Activated T-cell treated with anti-CD3 and anti-CD28 coated beads, Interleukin-2, amount 50 U/mL, for 72 hours (primary cell): ENCODE measurements at places on chromosomes 7 and 10. TPM values are rescaled to one million over a fixed set of nuclear protein-coding genes. Genes with fewer than 3 reads are reported as not detected.

- DNase-seq = no peak
Observed at GRCh38 chr10:43574906-43575305, 490 bp upstream of the ZNF239 start.

GRCh38 chr10:126170371-126170770 is 217.9 kb downstream of the ADAM12 start:
- no peak for DNase-seq

DNA sequence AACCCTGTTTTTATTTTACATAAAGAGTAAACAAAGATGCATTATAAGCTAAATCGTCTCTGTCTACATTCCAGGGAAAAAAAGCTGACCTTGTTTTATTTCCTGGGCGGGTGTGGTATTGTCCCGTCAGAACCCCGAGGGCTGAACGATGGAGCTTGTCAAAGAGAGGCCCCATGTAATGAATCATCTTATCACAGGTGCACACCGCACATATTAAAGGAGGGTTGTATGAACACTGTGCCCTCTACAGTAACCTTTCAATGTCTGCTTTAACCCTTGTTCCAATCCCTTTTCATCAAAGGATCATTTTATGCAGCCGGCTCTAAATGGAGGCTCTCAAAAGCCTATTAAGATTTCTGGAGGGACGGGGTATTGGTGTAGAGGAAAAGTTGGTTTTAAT is 158.5 kb upstream of the YAE1 start:
- no peak for DNase-seq

DNA sequence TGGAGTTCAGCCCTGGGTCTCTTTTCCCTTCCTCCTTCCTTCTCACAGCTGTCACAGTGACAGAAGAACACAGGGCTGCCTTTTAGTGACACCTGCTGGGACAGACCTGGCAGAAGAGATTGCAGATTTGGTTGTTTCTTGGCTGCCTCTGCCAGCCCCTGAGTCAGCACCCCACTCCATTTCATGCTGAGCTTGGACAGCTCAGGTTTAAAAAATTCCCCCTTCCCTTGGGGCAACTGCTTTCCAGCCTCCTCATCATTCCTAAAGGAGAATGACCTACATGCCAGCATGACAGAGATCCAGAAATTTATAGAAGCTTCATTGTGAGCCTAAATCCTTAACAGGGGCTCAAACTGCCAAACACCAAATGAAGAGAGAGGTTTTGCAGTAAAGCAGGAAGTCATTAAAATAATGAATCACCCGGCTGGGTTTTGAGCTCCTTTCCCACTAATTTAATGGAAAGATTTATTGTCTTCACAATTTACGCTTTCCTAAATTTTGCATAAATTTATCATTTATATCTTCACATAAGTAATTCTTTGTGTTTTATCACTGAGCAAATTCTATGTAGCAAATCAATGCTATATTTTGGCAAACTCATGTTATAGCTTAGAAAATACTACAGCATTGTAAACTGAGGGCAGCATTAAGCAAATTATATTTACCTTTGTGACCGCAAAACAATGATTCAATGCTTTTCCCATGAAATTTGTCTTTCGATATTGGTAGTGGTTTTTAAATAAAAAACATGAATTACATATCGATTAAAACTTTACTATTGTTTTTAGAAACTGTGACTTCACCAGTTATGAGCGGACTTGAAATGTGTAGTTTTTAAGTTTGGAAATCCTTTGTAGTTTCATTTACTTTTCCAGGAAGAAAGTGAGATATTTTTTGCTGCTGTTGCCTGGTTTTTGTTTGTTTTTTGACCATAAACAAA is 399.5 kb upstream of the ANKRD30A start:
- no peak for DNase-seq

DNA sequence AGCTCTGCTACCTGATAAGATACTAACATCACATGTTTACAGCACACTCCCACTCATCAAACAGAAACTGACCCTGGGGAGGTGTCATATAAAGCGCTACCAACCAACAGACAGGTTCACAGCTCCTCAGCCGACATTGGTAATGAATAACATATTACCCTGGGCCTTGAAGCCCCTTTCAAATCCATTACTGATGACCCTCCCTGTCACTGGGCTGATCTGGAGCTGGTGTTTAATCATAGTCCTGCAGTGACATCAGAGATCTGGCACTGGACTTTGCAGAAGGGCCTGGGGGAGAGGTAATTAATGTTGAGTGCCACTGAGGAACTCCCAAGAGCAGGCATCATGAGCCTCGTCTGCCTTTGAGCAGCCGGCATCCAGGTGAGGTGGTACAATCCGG is 306.5 kb upstream of the NFE2L3 start:
- no peak for DNase-seq

DNA sequence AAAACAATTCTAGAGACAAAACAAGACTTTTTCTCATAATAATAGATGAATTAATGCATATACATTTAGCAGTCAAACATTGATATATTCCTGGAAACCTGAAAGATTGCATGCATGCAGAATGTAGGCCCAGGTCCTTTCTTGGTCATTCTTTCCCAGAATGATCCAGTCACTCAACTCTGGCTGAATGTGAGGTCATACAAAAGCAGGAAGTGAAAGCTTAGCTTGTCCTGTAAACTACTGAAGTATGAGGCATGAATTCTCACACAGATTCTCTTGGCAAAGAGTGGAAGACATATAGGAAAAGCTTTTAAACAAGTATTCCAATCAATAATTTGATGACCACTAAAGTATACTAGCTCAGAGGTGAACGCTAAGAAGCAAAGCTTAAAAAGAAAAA is 253.9 kb downstream of the PPP1R3A start:
- DNase-seq = no peak

DNA sequence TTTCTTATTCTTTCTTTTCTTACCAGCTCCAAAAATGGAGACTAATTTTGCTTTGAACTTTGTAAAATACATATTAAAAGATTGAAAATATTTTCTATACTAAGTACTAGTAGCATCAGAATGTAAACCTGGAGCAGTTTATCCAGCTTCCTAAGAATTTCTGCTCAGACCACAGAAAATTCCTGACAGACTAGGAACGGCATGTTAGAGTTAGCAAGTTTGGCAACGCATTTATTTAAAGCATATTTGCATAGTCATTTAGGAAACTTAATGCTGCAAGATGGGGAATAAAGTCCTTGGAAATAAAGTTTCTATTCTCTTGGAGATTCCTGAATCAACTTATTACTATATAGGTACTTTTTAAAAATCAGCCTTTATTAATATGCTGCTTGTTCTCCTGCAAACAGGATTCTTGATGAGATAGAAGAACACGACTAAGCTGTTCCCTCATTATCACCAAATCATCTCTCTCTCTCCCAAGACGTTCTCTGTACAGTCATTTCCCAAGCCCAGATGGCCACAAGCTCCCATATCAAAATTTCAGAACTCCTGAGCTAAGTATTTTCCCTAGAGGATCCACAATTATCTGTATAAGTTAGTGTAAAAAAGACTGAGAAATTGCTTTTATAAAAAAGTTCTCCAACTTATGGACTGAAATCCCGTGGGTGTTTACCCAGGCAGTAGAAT is 305.8 kb upstream of the NEBL start:
- DNase-seq = no peak

- no peak for DNase-seq
Observed at GRCh38 chr10:132742837-132743194, 43.1 kb downstream of the NKX6-2 start.

- no peak for DNase-seq
Observed at GRCh38 chr7:125412890-125413665, 483.5 kb upstream of the POT1 start.

- no peak for DNase-seq
Observed at GRCh38 chr10:30931094-30931493, 100.6 kb downstream of the ZNF438 start.

DNA sequence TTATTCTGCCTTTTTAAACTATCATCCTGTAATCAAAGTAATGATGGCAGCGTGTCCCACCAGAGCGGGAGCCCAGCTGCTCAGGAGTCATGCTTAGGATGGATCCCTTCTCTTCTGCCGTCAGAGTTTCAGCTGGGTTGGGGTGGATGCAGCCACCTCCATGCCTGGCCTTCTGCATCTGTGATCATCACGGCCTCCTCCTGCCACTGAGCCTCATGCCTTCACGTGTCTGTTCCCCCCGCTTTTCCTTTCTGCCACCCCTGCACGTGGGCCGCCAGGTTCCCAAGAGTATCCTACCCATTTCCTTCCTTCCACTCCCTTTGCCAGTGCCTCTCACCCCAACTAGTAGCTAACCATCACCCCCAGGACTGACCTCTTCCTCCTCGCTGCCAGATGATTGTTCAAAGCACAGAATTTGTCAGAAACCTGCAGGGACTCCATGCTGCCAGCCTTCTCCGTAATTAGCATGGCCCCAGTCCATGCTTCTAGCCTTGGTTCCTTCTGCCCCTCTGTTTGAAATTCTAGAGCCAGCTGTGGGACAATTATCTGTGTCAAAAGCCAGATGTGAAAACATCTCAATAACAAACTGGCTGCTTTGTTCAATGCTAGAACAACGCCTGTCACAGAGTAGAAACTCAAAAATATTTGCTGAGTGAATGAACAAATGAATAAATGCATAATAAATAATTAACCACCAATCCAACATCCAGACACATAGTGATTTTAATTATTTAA is 151.7 kb downstream of the EGFR start:
- no peak for DNase-seq

DNA sequence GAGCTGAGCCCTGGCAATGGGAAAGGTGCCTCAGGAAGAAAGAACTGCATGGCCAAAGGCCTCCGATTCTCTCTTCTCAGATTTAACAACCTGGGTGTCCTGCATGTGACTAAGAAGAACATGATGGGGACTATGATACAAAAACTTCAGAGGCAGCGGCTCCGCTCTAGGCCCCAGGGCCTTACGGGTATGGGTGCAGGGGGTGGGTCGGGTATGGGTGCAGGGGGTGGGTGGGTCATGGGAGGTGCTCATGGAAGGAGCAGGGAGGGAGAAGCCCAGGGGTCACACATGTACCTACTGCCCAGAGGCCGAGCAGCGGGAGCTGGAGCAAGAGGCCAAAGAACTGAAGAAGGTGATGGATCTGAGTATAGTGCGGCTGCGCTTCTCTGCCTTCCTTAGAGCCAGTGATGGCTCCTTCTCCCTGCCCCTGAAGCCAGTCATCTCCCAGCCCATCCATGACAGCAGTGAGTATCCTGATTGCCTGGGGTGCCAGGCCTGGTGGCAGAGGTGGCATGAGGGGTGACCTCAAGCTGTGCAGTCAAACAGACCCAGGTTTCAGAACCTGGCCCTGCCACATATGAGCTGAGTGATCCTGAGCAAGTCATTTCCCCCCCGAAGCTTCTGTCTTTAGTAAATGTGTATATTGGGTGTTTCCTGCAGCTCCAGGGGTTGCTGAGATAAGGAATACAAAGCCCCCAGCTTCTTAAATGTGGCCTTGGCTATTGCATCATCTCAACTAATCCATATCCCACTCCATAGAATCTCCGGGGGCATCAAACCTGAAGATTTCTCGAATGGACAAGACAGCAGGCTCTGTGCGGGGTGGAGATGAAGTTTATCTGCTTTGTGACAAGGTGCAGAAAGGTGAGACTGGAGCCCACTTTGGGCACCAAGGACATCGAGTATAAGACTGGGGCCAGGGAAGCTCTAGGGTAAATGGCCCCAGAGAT is 2.0 kb downstream of the NFKB2 start:
- DNase-seq = peak; percentile 16

DNA sequence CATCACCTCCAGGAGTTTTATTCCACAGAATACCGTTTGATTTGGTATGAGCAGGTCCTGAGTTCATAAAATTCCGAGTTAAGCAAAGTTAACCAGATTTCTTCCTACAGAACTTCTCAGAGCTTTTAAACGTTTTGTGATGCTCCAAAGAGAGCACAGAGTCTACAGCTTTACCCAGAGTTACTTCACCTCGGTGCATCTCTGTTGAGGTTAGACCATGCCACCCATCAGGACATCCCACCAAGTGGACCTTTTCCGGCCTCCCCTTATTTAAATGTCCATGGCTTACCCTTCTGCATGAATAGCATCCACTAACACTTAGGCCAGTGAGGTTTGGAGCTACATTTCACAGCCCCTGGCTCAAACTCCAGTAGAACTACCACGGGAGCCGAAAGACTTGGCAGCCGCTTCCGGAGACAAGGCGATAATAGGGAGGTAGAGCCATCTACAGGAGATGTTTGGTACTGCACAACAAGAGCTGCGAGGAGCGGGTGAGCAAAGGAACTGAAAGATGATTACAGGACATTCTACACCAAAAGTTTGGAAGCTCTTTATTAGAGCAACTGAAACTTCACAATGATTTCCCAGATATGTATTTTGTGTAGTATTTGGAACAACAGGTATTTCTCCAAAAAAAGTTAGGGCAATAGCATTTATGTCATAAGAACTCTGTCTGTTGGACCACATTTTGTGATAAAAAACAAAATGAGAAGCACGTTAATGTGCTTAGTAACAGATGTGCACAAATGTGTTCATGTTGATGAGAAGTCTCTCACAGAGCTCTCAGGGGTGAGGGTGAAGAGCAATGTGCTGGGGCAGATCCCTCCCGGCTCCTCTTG is 174.7 kb downstream of the HERPUD2 start:
- DNase-seq = peak; percentile 67

- no peak for DNase-seq
Observed at GRCh38 chr10:84390364-84390763, 62.0 kb downstream of the CCSER2 start.

- DNase-seq = no peak
Observed at GRCh38 chr7:130425796-130426195, 15.0 kb downstream of the CEP41 start.

GRCh38 chr7:25408012-25408687 is 179.9 kb upstream of the NPVF start:
- no peak for DNase-seq

GRCh38 chr10:85619832-85620231 is 746.8 kb downstream of the GRID1 start:
- no peak for DNase-seq

DNA sequence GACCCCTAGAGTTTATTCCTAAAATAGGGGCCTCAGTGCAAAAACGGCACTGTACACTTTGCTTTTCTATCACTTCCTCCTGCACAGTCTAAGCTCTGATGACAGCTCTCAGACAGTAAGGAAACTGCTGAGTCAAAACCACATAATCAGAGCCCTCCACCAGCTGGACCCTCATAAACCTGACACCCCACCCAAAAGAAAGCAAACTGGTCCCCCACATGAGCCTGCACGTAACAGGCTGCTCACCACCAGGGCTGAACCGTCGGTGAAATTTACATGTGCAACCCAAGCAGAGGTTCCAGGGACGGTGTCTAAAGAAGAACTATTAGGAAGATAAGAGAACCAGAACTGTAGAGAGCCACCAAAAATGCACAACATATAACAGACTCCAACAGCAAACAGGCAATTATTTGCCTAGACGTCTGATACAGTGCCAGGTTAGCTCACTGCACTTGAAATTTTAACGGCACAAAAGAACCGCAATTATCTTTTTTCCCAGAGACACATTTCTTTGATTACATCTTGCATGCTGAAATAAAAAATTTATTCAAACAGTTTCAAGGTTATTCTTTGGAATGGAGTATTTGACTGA is 19.6 kb downstream of the SGMS1 start:
- DNase-seq = no peak

CNTNAP2 gene
- not detected for total RNA-seq

ZFYVE27 gene
- total RNA-seq = 40.0 TPM

TFR2 gene
- total RNA-seq = 4.7 TPM

MSRB2 gene
- 15.0 TPM for total RNA-seq

SLC26A3 gene
- not detected for total RNA-seq
